ENCODE measurements at places on chromosomes 7 and 10.

DNA sequence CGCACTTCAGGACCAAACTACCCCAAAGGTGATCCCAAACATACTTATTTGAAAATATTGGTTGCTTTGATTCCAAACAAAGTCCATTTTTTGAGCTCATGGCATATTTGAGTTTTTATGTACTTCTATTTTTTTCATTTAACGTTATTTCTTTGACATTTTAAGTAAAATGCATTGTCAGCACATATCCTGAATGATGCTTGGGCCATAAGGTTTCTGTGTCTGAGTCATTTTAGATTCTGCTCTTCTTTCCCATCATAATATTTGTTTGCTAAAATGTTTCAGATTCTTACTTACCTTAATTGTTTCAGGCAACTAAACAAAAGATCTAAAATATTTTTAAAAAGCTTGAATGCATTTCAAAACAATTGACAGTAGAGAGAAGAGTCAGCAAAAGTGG lies 998.2 kb downstream of the REEP3 start:
- DNase-seq = no peak

GRCh38 chr10:24858288-24859270 lies 93.8 kb downstream of the PRTFDC1 start:
- peak; percentile 12 for DNase-seq

DNA sequence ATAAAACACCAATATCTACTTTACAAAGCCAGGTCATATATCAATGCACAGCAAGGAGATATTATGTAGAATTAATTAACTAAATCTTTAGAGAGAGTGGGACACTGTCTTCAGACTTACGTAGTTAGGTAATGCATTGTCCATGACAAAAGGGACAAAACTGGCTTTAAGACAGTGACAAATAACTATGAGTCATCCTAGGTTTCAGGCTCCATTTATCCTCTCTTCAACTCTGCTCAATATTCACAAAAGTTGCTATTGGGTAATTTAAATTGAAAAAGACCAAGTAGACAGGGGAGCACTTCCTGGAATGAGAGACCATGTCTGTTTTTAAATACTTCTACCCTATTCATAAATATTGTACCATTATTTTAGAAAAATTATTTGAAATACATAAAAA lies 464.5 kb downstream of the ARL4A start:
- no peak for DNase-seq

- no peak for DNase-seq
These were observed 201.9 kb downstream of the MALRD1 start for GRCh38 chr10:19250546-19250945.

DNA sequence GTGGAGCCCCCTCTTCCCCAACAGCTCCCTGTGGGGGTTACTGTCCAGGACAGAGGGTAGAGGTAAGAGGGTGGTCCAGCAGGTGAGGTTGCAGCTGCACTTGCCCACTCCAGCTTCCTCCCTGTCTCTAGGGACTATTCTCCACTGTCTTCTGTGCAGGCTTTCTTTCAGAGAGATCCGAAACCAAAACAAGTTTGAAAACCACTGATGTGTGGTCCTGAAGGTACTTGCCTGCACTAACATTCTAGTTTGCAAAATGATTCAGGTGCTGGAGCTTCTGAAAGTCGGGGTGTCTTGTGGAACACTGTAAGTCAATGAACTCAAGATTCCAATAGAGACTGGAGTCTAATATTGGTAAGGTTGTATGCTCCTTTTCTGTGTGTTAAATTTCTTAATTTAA lies 63.1 kb downstream of the BLNK start:
- no peak for DNase-seq

GRCh38 chr10:98380493-98381339 lies 34.3 kb downstream of the PYROXD2 start:
- no peak for DNase-seq

- DNase-seq = no peak
These were observed 182.9 kb downstream of the PIP4K2A start for GRCh38 chr10:22531441-22531840.

GRCh38 chr10:104037261-104037951 lies 48.3 kb downstream of the COL17A1 start:
- DNase-seq = no peak
